ENCODE measurements at places on chromosomes 5 and 9.
A peak's percentile ranks its signal among the peaks of the same experiment; 100 is the strongest.

DNA sequence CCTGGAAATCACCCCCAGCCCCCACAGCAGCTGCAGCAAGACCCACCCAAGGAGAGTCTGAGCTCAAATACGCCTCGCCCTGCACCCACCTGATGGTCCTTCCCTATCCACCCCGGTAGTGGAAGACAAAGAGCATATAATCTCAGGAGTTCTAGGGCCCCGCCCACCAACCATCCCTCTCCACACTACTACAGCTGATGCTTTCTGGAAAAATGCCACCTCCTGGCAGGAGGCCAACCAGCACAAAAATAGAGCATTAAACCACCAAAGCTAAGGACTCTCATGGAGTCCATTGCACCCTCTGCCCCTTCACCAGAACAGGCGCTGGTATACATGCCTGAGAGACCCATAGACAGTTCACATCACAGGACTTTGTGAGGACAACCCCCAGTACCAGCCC is 22.5 kb upstream of the NIPSNAP3A start:
- no peak for DNase-seq

DNA sequence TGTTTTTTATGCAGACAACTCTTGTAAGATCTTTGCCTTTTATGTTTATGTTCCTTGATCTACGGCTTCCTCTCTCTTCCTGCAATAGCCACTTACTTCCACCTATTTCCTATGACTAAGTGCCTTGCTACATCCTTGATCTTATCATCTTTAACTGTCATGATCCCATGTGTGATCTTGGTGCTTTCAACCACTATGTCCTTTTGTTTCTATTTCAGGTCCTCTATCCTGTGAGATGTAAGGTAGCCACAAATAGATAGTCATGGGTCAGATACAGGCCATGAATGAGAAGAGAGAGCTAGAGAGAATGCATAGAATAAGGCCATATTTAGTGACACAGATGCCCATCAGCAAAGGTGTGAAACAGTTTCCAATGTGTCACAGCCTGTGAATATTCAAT is 243.6 kb upstream of the HAPLN1 start:
- peak; percentile 22 for DNase-seq

- DNase-seq, result no peak
Observed at GRCh38 chr5:115465431-115465830, 79.1 kb downstream of the FEM1C start.

DNA sequence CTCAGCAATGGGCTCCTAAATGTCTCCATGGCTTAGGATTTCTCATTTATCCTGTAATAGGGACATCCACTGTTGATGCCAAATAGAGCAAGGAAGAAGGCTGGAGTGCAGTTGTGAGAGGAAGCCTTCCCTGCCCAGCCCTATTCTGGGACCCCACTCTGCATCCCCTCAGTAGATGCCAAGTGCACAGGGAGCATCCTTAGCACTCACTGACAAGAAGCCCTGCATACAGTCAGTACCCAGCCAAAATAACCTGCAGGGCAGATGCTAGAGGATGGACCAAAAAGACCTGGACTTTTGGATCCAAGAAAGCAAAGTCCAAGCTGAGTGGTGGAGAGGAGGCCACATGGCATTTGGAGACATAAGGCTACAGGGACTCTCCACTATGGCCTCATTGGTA is 113.5 kb upstream of the SPOCK1 start:
- no peak for DNase-seq

- DNase-seq, result no peak
Observed at GRCh38 chr5:172523146-172523745, 68.9 kb upstream of the SH3PXD2B start.

DNA sequence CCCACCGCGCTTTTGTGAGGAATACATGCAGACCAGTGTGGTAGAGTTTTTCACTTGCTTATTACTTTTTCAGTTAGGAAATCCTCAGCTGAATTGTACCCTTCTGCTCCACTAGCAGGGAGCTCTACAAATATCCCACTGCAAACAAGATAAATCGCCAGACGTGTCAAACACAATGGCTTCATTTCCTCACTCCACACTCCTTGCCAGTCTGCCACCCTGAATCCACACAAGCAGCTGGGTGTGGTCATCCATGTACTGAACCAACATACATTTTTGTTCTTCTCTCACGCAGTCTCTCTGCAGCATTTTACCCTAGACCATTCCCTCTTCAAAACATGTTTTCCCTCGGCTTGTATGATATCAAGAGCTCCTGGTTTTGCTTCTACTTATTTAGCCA is 3.7 kb upstream of the ROR2 start:
- no peak for DNase-seq

DNA sequence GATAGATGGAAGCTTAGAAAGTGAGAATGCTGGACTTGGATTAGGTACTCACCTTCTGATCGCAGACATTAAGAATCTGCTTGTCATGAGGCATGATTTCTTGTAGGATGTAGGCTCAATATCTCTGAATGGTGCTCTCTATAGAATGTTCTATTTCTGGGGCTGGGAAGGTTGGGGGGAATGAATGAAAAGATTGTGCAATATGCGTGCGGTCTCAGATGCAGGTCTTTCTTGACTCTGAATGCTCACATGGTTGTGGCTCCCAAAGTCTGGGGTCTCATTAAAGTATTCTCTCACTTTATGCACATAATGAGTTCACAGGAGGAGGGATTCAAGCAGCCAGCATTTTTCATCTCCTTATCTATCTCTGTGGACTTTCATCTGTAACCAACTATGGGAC is 482.0 kb upstream of the CD180 start:
- no peak for DNase-seq

DNA sequence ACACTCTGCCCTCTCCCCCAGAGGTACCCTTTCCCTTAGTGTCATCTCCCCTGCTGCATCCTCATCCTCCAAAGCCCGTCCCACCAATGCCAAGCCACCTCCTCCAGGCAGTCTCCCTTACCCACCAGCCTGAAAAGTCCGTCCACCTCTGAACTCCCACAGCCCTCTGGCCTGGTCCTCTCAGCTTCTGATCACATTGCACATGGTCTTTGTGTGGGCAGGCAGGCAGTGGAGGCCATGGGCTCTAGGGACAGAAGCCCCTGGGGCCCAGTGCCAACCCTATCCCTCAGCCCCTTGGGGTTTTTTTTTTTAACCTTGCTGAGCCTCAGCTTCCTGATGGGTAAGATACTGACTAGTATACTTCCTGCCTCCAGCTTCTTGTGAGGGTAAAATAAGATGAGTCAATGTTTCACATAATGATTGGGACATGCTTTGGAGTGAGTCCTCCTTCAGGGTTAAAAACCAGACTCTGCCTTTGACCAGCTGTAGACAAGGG is 19.4 kb downstream of the CSF1R start:
- DNase-seq, result peak; percentile 31

GRCh38 chr5:44535621-44536020 is 146.4 kb upstream of the FGF10 start:
- DNase-seq, result no peak

- DNase-seq, result no peak
Observed at GRCh38 chr9:14081745-14082144, 232.2 kb downstream of the NFIB start.

DNA sequence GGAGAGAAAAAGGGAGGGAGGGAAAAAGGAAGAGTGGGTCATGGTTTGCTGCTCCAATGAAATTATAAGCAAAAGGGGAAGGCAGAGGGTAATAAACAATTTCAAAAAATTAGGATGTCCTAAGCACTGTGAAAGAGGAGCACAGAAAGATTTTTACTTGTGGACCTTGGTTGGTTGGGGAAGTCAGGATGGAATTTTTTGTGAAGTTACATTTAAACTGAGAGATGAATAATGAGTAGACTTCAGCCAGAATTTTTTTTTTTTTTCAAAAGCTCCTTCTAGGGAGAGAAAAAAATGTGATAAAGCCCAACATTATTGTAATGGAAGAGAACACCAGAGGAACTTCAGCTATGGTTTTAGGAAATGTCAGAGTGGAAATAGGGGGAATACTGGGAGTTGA is 515.9 kb upstream of the PAPPA start:
- DNase-seq, result no peak

DNA sequence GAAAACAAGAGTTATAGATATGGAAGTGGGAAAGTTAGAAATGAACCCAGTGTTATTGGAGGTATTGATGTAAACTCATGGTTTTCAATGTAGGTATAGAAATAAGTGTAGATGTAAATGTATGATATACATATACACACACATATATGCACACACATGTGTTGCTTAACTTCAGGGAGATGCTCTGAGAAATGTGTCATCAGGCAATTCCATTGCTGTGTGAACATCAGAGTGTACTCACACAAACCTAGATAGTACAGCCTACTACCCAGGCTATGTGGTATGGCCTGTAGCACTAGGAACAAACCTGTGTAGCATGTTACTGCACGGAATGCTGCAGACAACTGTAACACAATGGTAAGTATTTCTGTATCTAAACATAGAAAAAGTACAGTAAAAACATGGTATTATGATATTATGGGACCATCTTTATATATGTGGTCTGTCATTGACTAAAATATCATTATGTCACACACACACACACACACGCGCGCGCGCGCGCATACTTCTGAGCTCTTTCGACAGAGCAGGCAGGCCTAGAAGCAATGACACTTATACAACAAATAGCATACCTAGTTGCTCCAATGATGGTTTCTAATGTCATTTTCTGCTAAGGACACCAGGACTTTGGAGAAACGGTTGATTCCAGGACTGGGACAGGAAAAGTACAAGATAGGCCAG is 86.6 kb downstream of the MACROH2A1 start:
- no peak for DNase-seq

DNA sequence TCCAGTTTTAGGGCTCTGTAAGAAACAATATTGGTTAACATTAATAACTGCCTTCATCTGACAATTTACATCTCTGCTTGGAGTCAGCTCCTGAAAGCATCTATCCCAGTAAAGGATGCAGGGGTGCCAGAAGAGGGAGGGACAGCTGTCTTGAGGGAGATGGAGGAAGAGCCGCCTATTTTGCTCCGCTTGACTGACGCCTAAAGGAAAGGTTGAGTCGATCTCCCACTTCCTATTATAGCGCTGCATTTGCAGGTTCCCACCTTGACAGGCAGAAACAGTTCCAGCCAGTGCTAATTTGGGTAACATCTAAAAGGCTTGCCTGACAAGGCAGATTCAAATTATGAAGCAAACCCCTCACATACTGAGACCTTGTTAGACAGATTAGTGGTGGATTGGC is 374.6 kb downstream of the SPATA31D1 start:
- no peak for DNase-seq

DNA sequence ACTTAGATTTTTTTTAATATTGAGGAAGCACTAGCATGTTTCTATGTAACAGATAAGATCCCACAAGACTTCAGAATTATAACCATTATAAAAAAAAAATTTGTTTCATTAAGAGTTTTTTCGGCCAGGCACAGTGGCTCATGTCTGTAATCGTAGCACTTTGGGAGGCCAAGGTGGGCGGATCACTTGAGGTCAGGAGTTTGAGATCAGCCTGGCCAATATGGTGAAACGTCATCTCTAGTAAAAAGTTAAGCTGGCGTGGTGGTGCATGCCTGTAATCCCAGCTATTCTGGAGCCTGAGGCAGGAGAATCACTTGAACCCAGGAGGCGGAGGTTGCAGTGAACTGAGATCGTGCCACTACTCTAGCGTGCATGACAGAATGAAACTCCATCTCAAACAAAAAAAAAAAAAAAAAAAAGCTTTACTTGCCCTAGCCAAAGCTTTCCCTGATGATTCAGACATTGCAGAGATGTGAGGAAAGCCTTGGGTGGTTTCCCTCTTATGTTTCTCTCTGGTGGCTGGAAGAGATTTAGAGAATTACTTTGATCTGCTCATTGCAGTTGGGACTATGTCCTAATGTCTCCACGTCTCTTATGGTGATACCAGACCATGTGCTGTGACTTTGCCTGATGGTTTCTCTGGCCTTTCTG is 65.4 kb downstream of the EGFLAM start:
- no peak for DNase-seq

DNA sequence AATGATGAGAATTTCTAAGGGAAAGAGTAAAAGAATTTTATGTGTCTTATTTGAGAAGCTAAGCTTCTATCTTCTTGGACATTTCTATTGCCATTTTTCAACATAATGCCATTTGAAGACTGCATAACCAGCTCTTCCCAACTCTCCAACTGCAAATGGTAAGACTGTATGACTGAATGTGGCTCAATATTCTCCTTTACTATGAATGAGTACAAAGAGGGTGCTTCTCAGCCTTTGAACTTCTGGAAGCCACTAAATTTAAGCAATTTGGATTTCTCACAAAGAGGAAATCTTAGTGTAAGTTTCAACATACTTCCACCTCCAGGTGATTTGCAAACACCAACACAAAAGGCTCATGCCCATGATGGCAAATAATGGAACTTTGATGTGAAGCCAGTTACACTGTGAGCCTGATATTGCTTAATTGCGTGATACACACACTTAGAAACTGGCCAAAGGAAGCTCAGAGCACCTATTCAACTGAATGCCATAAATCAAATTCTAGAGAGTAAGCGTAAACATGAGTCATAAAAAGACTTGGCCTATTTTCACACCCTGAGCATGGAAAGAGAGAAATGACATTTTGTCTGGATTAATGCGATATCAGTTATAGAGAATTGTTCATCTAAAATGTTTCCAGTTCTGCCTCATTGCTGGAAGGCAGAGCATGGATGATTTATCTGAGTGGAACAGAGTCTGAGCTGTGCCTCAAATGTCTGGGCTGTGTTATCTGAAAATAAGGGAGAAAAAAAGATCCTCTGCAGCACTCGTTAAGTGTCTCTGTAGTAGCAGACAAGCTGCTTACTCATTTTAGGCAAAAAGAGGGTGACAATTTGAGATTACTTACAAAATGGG is 145.3 kb downstream of the PLK2 start:
- DNase-seq, result no peak

DNA sequence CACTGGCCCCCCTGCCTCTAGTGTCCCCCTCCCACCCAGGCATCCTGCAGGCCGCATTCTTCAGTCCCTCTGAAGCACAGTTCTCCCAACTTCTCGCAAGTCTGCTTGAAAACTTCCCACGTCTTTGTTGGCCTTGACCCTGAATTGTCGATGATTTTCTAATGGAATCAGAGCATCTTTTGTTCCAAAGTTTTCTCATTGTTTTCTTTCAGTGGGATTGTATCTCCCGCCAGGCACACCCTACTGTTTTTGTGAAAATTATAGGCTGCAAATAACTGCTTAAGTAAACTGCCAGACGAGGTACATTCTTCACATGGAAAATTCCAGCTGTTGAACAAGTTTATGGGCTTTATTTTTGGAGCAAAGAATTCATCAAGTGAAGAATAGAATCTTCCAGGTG is 122.6 kb upstream of the SLC25A48 start:
- no peak for DNase-seq

DNA sequence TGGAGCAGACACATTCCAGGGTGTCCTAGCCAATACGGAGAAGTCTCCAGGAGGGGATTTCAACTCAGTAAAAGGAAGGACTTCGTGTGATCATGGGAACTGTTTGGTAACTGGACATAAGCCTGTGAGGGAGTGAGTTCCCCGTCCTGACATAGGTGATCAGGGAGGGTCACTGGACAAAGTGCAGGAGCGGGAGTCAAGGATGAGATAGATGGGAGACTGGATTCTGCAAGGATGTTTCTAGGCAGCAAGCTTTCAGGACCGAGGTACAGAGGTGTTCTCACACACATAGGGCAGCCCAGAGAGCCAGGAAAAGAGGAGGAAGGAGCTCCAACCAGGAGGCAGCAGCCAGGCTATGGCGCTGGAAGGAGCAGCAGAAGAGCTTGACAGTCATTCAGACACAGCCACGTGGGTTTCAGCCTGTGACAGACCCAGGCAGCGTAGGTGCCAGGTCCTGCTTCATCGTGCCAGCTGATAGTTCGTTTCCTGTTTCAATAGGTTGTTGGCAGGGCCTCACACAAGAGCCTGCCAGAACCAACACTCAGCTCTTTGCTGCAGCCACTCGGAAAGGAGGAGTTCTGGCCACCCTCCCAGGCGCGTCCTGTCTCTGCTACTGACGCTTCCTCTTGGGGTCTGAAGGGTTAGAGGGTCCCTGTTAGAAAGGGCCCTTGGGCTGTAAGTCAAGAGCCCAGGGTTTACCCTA is 84.1 kb downstream of the AMBP start:
- DNase-seq, result no peak
